Stimulated activated CD8-positive, alpha-beta memory T cell treated with anti-CD3 and anti-CD28 coated beads, Interleukin-4, amount 100 ng/mL, for 4 hours (primary cell): ENCODE measurements at places on chromosomes 6 and 20.

- no peak for DNase-seq
Measured at GRCh38 chr6:73801652-73802268, 105.8 kb downstream of the CD109 start.

GRCh38 chr6:75505424-75505823 is 11.8 kb upstream of the FILIP1 start:
- DNase-seq, result no peak

DNA sequence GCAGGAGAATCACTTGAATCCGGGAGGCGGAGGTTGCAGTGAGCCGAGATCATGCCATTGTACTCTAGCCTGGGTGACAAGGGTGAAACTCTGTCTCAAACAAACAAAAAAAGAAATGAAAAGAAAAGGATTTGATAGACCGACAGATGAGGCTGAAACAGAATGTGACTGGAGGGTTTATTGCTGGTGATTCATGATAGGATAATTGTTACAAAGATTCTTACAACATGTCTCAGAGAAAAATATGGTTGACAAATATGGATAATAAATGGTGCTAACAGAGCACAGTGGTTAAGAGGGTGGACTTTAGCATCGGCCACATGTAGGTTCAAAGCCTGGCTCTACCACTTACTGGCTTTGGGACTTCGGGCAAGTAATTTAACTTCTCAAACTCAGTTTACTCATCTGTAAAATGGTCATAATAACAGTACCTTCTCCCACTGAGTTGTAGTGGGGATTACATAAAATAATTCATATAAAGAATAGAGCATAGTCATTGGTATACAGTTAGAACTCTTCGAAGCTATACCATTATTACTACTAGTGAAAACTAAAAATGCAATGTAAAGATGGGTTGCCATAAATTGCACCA is 131.9 kb downstream of the MAP3K7 start:
- no peak for DNase-seq

GRCh38 chr6:26401389-26401986 is 587 bp upstream of the BTN3A1 start:
- DNase-seq, result no peak

GRCh38 chr20:47380481-47380880 is 24.0 kb upstream of the ZMYND8 start:
- DNase-seq, result no peak

GRCh38 chr20:9332791-9333479 is 181.5 kb upstream of the LAMP5 start:
- no peak for DNase-seq

- DNase-seq, result no peak
Measured at GRCh38 chr6:151339369-151339768, 52.0 kb downstream of the ZBTB2 start.

- DNase-seq, result no peak
Measured at GRCh38 chr6:16756660-16757255, 4.5 kb downstream of the ATXN1 start.

DNA sequence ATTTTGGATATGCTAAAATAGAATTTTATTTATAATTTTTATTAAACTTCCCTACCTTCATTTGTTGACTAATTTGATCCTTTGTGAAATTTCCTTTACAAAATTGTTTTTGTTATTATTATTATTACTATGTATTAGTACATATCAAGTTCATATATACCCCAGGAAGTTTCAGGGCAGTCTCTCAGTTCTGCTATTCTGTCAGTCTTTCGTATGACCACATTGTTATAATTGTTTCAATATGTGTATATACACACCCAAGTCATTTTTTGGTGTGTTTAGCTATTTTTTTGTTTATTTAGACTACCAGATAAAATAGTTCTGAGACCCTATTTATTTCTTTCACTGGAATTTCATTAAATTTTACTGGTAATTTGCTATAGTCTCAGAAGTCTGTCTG is 72.1 kb downstream of the NKAIN2 start:
- DNase-seq, result no peak

- DNase-seq, result no peak
Measured at GRCh38 chr6:1516742-1517520, 92.8 kb upstream of the FOXC1 start.
